ENCODE measurements at places on chromosomes 5 and 9.

GRCh38 chr9:119398350-119398749, 29.1 kb upstream of the BRINP1 start:
- no peak for DNase-seq

DNA sequence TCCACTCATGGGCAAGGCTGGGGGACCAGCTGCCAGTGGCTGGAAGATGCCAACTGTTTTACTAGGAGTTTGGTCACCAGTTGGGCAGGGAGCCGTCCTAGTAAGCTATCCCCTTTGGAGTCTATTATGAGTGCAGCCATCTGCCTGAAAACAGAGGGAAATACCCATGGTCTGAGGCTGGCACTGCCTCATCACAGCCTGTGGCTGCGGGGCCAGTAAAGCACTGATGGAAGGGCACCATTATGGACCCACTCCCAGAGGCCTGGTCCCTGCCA, 187.2 kb upstream of the PANK3 start:
- no peak for DNase-seq

DNA sequence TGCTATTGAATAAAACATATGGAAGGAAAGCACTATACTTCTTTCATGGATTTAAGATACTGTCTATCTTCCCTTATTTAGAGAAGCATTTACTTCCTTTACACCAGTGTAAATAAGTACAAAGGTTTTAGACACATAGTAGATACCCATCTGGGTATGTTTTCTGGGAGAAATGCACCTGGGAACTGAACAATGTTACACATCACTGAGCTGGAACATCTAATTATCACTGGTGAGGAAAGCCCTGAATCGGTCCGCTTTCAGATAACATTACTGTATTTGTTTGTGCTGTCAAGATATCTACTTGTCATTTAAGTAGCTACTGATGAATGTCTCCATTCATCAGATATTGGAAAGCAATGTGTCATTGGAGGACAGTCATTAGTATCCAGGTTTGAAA, 964.7 kb upstream of the PTPRD start:
- no peak for DNase-seq

DNA sequence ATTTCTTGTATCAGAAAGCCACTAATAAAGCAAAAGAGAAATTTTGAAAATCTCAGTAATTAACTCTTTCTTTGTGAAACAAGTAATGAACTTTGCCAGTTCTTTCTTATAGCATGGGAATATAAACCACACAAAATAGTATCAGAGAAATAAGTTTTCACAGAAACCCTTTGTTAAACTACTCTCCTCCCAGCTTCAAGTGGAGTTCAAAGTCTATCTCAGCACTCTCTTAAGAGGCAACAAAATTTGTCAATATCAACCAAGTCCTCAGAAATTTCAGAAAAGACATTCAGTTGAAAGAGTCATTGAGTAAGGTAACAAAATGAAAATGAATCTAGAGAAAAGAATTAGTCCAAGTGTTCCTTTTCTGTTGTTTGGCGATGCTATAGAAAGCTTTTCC, 89.3 kb downstream of the NTRK2 start:
- DNase-seq: no peak

DNA sequence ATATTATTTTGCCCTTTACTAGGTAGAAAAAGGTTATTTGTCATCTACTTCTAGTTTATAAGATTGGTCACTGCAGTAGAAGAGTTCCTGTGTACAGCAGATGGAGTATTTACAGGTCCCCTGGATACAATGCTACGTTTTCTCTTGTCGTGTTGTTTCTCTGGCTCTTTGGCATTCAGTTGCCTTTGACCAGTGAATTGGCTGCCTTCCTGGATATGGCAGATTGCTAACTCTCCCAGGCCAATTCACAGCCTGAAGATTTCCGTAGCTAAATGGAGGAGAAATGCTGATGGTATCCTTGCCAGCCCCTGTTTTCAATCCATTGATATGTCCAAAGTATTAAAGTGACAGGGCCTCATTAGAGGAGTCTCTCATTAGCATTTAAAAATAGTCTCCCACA, 32.5 kb upstream of the GNAQ start:
- no peak for DNase-seq

GRCh38 chr9:97628668-97629067, 4.5 kb downstream of the TSTD2 start:
- no peak for DNase-seq
